ENCODE measurements at places on chromosomes 4 and X.

DNA sequence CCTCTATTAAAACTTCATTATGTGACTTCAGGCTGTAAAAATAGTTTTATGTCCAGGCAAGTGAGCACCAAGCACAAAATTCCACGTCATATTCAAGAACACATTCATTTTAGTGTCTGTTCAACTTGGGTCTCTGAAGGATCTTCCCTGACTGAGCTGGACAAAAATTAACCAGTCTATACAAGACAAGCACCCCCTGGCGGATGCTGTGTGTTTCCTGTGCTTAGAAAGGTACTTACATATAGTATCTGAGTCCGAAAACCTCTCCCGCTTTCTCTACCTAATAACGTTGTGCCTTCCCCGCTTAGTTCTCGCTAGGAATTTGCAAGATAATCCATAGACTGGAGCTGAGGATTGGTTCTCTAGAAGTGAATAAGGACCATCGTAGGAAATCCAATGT is 2214.5 kb upstream of the TENM3 start:
- DNase-seq = no peak

GRCh38 chr4:113406723-113407016 is 354.9 kb downstream of the CAMK2D start:
- no peak for DNase-seq

DNA sequence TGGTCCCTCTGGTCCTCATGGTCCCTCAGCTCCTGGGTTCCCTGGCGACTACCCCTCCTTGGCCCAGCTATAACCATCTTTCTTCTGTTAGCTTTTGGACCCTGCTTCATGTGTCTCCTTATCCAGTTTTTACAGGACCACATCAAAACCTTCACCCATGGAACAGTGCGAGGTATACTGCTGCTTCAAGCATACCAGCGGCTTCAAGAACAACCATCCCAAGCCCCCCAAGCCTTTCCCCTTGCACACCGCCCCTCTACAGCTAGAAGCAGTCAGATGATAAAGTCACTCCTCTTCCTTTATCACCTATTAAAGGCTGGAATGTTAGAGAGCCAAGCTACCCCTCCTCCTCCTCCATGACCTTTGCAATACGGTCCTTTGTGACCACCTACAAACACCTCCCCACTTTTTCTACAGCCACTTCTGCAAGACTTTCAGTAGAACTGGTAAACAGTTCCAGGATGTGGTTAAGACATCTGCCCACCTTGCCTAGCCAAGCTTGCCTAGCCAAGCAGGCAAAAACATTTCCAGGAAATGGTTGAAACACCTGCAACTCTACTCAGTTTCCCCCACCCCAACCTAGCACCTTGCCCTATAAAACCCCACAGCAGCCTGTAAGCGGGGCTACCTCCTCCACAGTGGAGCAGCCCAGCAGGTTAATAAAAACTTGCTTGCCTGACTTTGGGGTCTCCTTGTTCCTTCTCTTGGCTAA is 125.7 kb downstream of the ZC4H2 start:
- DNase-seq = no peak

DNA sequence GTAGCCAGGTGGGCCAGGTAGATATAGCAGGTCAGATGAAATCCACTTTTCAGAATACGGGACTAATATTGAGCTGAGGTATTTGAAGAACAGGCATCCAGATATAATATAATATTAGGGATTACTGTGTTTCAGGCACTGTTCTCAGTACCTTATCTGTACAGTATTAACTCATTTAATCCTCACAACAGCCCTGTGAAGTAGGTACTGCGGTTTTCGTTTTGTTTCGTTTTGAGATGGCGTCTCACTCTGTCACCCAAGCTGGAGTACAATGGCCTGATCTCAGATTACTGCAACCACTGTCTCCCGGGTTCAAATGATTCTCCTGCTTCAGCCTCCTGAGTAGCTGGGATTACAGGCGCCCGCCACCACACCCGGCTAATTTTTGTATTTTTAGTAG is 129.6 kb downstream of the IL1RAPL2 start:
- DNase-seq = no peak

- DNase-seq = no peak
Measured at GRCh38 chr4:62627141-62627540, 1427.0 kb downstream of the ADGRL3 start.

DNA sequence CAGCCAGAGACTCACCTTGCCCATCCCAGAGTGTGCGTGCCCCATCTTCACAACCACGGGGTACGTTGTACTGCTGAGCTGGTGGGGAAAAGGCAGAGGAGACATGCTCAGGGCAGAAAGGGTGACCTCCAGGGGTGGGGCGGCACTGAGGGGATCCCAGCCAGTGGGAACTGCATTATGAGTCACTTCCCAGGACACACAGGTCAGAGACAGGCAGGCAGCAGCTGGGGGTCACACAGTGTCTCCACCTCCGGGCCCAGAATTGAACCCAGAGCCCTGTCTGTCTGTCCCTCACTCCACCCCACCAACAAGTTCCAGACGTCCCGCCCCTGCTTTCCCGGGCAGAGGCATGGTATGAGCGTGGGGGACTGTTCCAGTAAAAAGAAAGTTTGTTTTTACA is 4.8 kb upstream of the TIMP1 start:
- no peak for DNase-seq

- no peak for DNase-seq
Measured at GRCh38 chr4:41652971-41653370, 95.6 kb downstream of the PHOX2B start.

- no peak for DNase-seq
Measured at GRCh38 chr4:150090836-150091235, 12.6 kb downstream of the DCLK2 start.

GRCh38 chrX:118026631-118027030 is 90.0 kb downstream of the KLHL13 start:
- no peak for DNase-seq

DNA sequence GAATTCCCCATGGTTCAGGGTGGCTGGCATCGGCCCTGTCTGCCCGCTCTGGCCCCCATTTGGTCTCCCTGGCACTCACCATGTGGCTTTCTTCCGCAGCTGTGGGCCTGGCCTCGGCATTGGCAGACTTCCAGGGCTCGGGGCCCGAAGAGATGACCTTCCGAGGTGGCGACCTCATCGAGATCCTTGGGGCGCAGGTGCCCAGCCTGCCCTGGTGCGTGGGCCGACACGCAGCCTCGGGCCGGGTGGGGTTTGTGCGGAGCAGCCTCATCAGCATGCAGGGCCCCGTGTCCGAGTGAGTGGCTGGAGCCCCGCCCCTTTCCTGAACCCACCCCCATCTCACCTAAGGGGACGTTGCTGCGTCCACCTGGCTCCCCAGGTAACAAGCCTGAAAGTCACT is 20.1 kb downstream of the SH3TC1 start:
- no peak for DNase-seq

- DNase-seq = no peak
Measured at GRCh38 chr4:95742872-95743271, 97.0 kb upstream of the PDHA2 start.

DNA sequence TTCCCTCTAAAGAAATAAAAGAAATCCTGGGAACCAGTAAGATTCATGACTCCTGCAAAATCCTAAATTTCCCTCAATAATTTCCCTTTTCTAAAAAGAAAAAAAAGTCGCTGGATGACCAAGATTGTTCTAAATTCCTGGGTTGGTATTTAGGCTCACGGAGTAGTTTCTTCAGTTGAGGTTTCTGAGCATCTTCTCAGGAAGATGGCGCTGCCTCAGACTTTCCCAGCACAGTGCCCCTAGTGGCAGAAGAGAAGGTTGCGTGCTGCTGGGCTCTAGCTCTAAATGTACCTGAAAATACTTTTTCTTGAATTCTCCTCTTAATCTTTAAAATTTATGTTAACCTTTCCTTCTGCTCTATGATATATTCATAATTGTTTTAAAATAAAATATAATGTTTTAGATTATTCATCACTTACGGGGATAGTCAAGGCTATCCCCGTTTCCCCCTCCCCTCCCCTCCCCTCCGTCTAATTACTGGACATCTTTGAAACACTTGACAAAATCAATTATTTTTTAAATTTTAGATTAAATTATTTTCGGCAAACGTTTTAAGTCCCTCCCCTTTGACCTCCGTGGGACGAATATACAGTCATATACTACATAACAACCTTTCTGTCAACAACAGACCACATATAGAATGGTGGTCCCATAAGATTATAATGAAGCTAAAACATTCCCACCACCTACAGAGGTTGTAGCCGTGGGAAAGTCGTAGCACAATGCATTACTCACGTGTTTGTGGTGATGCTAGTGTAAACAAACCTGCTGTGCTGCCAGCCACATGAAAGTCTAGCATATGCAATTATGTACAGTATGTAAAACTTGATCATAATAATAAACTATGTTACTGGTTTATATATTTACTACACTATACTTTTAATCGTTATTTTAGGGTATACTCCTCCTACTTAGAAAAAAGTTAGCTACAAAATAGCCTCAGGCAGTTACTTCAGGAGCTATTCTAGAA is 41.0 kb upstream of the GATB start:
- peak; percentile 32 for DNase-seq

DNA sequence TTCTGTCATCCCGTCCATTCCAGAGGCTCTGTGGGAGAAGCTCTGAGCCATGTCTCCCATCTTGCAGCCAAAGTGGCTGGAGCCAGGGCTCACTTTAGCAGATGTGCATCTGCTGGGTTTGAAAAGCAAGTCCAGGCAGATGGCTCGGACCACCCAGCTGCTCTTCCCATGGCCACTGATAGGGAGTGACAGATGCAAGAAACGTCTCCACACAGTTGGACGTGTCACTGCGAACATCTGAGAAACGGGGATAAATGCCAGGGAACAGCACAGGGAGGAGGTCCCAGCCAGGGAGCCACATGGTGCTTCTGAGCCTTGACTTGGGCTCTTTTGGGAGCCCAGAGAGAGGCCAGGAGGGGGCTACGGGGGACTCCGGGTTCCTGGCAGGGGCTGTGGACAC is 242.3 kb downstream of the AFAP1 start:
- DNase-seq = no peak

DNA sequence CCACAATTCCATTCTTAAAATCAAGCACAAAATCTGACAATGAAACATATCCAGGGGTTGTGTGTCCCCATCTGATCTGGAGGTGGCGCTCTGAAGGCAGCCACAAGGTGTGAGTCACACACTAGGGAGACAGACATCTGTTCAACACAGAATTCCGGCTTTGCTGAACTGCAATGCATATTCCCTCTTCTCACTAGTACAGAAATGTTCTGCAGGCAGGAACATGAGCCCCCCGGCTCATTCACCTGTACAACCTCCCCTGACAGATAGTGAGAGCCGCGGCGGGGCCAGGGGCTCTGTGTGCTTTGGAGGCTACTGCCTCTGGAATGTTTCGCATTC is 41.9 kb downstream of the WDR1 start:
- no peak for DNase-seq

GRCh38 chrX:154797006-154797405 is 8.3 kb downstream of the MPP1 start:
- DNase-seq = no peak

DNA sequence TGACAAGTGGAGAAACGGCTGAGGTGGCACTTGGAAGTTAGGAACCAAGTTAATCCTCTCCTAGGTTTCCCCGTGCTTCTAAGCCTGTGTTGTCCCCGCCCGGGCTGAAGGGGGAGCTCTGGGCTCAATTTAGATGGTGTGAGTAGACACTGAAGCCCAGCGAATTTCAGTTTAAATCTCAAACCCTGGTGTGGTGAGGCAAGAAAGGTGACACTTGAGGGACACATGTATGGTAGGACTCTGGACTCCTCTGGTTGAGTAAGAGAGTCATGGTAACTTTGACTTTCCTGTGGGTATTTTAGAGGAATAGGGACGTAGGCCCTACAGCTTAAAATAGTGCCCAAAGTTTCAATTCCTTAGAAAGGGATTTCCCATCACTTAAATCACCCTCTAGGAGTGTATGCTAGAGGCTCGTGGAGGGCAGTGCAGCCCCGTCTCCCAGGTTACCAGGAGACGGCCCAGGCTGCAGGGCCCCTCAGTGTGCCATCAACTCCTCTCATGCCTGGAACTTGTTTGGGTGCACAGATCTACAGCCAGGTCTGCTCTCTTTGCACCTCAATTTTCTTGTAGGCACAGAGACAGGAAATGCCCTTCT is 24.0 kb downstream of the HAND2 start:
- no peak for DNase-seq

GRCh38 chr4:53844133-53844532 is 220.3 kb downstream of the CHIC2 start:
- no peak for DNase-seq

GRCh38 chr4:142567620-142568451 is 278.3 kb downstream of the INPP4B start:
- DNase-seq = no peak

- DNase-seq = no peak
Measured at GRCh38 chr4:163164591-163164990, 2.1 kb downstream of the NAF1 start.

DNA sequence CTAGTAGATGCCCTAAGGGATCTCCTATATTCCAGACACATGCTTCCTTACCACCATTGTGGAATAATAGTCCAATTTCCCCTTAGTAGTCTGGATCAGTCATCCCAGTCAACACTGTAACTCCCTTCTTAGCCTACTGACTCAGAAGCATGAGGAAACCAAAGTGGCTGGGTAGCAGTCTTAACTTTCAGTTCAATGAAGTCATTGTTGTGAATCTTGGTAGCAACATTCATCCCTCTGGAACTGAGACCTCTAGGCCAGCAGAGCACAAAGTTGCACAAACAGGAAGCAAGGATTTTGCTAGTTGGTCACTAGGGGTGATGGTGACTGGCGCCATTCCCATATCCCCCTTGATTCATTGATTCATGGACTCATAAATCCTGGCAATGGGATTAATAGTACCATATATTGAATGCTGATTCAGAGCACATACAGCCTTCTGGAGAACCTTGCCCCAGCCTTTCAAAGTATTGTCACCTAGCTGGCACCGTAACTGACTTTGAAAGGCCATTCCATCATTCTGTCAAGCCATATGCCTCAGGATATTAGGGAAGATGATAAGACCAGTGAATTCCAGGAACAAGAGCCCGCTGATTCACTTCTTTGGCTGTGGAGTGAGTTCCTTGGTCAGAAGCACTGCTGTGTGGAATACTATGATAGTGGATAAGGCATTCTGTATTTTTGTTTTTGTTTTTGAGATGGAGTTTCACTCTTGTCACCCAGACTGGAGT is 19.7 kb upstream of the GPAT3 start:
- DNase-seq = no peak

- DNase-seq = no peak
Measured at GRCh38 chr4:94112644-94113043, 95.0 kb upstream of the SMARCAD1 start.

DNA sequence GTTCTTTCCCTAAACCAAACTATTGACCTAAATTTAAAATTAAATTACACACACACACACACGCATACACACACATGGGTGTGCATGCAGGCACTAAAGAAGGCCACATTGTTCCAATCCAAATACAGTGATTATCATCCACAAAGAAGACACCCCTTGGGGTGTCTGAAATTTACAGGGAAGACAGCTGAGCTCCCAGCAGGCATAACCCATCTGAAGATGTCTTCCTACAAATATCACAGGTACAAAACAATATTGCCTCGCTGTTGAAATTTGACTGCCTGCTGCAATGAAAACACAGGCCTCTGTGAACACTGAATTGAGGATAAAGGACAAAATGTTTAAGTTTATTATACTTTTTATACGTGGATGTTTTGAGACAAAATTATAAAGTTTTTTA is 50.2 kb upstream of the SLC7A11 start:
- DNase-seq = no peak

GRCh38 chr4:675036-675882 is 917 bp downstream of the MYL5 start:
- no peak for DNase-seq

GRCh38 chrX:109475174-109475891 is 6.6 kb downstream of the GUCY2F start:
- no peak for DNase-seq

Data from stimulated activated CD8-positive, alpha-beta memory T cell treated with anti-CD3 and anti-CD28 coated beads, Interleukin-7, amount 100 ng/mL, for 24 hours (primary cell).